Activated CD4-positive, alpha-beta memory T cell treated with anti-CD3 and anti-CD28 coated beads for 36 hours (primary cell): ENCODE measurements at places on chromosomes 3 and 15. TPM values are rescaled to one million over a fixed set of nuclear protein-coding genes. Genes with fewer than 3 reads are reported as not detected.

GRCh38 chr3:51353131-51353530 lies 32.0 kb upstream of the MANF start:
- no peak for DNase-seq

DNA sequence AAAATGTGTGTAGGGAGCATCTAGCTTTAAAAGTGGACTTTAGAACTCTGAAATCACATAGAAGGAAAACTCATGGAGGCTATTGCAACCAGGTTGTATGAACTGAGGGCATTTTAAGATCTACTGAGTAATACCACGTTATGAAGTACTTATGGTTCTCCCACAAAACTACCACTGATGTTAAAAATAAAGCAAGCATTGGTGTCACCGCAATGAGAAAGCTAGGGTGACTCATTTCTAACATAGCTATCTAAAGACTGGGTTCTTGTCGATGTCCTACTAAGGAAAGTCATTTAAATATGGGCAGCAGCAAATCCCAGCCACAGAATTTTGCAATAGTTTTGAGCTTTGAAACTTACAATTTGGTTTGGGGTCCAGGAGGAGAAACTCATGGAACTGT lies 584.8 kb downstream of the DIPK2A start:
- DNase-seq = no peak

The STAB1 gene
- total RNA-seq = 0.14 TPM

- no peak for DNase-seq
These were observed 14.5 kb upstream of the HYKK start for GRCh38 chr15:78492872-78493271.

GRCh38 chr15:42691770-42692169 lies 45.2 kb downstream of the CDAN1 start:
- no peak for DNase-seq
